NCI-H187 (cell line): ENCODE measurements at places on chromosomes 11 and 22.

GRCh38 chr11:112762707-112763090 is 198.5 kb upstream of the NCAM1 start:
- DNase-seq, result peak; percentile 47

DNA sequence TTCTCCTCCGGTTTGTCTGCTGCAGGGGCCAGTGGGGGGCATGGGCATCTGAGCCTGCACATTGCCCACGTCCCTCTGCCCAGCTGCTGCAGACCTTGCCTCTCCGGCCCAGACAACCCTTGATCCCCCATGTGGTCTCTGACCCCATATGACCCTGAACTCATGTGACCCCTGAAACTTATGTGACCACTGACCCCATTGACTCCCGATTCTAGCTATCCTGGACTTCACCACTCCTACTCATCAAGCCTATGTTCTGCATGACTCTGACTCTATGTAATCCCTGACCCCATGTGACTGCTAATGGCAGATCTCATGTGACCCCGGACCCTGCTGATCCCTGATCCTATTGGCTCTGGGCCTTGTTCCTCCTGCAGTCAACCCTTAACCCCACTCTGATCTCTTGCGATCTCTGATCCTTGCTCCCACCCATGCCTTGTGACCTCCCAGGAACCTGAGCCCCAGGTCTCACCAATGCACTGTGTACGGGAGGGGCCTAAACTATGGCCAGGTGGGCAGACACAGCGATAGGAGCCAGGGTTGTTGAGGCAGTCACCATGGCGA is 5.7 kb downstream of the LTBP3 start:
- DNase-seq, result no peak

- peak; percentile 3 for DNase-seq
Observed at GRCh38 chr11:28697920-28698827, 590.0 kb downstream of the METTL15 start.

DNA sequence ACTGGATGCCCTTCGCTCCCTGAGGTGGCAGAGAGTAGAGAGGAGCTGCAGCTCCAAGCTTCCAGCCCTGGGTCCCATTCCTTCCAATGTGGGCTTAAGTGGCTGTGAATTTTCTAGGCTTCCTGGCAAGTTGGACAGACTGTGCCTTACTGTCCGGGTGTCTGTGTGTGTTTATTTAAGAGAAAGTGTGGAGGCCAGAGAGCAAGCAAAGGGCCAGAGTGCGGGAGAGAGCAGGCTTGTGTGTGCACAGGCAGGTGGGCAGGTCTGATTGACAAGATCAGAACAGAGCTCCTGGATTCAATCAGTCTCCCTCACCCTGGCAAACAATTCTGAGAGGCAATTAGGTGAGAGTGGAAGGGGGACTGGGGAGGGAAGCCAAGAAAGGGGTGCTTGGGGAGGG is 347.0 kb downstream of the CADM1 start:
- DNase-seq, result no peak

DNA sequence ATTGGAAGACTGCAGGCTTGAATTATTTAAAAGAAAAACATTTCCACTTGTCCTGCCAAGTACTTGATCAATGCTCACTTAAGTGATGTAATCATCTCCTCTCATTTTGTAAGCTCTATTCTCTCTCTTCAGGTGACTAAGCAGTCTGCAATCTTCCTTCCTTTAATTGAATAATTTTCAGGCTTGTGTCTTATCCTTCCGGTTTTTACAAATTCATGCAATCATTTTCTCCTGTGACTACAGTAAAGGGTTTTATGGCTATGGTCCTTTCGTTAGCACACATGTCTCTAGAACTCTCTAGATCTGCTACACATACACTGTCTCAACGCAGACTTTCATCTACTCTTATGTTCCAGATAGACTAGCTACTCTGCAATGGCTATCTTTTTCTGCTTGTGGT is 12.6 kb upstream of the UPB1 start:
- no peak for DNase-seq

GRCh38 chr11:15815246-15816195 is 540.8 kb downstream of the SOX6 start:
- DNase-seq, result no peak
